Stimulated activated CD4-positive, alpha-beta T cell treated with anti-CD3 and anti-CD28 coated beads, Interleukin-4, amount 100 ng/mL, for 4 hours (primary cell): ENCODE measurements at places on chromosomes 5 and 9.

GRCh38 chr9:114460513-114461199, 44.6 kb downstream of the WHRN start:
- DNase-seq: no peak

- no peak for DNase-seq
These were observed 28.9 kb downstream of the FYB1 start for GRCh38 chr5:39190311-39191102.

GRCh38 chr5:177370488-177371119, 12.9 kb downstream of the RGS14 start:
- DNase-seq: peak; percentile 64

- no peak for DNase-seq
These were observed at the start of gene MCTP1 for GRCh38 chr5:95284572-95285408. MCTP1 (minus strand) TSS chr5:95285094.

DNA sequence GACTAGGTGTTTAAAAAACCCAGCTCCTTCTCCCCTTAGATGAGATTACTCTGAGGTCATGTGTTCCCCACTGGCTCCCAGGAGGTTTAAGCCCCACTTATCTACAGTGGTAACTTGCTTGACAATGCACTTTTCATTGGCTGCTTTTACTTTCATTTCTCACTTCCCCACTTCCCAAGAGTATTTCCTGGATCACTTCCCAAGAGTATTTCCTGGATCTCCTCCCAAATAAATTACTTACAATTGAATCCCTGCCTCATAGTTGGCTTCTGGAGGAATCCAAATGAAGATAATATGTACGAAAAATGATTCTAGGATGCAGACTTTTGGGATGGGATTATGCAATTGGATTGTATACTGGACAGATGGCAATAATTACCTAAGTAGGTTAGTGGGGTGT, 47.1 kb upstream of the CHSY3 start:
- DNase-seq: no peak

DNA sequence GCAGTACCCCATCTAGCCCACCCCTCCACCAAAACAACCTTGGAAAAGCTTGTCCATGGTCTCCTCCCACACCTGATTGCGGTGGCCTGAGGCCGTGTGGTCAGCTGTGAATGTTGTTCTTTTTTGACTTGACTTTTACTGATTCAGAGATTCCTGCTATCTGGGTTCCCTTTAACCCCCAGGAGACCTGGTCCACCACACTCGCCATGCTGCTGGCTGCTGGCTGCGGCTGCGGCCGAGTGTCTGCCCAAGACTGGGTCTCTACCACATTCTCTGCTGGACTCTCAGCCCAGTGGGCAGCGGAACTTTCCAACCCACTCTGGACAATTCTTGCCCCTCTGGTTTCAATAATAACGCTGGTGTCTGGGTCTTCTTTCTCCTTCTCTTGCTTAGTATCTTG, 28.4 kb downstream of the FGF1 start:
- no peak for DNase-seq

- no peak for DNase-seq
These were observed 9.9 kb upstream of the HAVCR1 start for GRCh38 chr5:157068785-157069184.

- DNase-seq: no peak
These were observed 605.4 kb downstream of the ISL1 start for GRCh38 chr5:51988634-51989033.

DNA sequence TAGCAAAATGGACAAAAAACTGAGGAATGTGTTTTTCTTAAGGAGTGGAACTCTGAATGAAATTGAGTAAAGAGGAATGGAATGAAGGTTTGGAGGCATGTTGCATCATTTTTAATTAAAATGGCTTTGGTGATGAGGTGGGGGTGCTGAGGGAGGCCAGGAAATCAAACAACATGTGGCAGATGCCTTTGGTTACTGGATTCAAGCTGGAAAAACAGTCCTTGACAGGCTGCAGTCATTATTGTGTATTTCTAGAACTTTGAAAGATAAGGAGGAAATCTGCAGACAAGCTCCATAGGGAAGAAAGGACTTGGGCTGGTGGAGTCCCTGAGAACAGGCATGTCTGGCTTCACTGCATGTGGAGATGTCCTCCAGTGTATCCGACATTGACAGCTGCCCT, 203.5 kb upstream of the HAPLN1 start:
- DNase-seq: no peak

- DNase-seq: no peak
These were observed 264.8 kb upstream of the BRINP1 start for GRCh38 chr9:119634006-119634405.

DNA sequence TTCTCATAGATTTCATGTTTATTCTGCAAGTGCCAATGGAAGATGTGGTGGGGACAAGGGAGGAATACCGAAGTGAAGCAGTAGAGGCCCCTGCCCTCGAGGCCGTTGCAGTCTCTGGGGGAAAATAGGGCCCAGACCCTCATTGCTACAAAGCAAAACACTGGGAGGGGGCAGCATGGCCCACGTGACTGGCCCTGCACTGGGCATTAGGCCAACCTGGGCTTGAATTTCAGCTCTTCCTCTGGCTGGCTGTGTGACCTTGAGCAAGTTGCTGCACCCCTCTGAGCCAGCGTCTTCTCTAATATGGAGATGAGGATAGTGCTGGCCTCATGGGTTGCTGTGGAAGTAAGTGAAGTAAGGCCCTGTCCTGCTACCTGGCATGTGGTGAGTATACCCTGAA, 709 bp upstream of the SYNPO start:
- DNase-seq: no peak

GRCh38 chr5:14895301-14895700, 23.7 kb upstream of the ANKH start:
- DNase-seq: no peak

DNA sequence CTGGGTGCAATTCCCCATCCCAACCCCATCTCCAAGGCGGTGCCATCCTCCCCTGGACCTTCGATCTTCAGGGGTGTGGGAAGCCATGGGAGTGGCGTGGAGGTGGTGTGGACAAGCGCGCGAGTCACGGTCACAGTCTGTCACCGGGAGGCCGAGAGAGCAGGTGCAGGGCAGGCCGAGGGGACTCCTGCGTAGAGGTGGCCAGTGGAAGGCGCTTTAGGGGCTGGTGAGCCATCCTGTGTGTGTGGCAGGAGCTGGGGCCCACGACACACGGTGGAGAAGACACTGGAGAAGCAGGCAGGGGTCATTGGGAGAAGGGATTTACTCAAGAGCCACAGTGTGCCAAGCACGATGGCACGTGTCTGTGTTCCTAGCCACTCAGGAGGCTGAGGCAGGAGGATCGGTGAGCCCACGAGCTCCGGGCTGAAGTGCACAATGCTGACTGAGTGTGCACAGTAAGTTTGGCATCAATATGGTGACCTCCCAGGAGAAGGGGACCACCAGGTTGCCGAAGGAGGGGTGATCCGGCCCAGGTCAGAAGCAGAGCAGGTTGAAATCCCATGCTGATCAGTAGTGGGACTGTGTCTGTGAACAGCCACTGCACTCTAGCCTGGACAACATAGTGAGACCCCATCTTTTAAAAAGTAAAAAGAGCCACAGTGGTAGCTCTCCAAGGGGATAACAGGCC, 145.1 kb upstream of the PHYKPL start:
- no peak for DNase-seq

DNA sequence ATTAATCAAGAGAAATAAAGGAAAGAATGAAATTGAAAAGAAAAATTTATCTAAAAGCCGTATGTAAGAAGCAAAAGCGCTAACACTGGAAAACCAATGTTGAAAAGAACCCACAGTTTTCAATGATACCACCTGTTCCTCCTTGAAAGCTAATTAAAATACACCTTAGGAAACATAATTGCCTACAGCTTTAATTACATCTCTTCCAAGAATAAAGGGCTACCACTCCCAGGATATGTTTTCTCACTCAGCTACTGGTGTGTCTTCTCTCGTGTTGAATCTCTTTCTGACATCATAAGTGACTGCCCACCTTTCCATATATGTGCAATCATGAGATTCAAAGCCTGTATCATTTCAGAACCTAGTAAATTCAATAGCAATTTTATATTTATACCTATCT, 880.6 kb upstream of the DMAC1 start:
- DNase-seq: no peak

DNA sequence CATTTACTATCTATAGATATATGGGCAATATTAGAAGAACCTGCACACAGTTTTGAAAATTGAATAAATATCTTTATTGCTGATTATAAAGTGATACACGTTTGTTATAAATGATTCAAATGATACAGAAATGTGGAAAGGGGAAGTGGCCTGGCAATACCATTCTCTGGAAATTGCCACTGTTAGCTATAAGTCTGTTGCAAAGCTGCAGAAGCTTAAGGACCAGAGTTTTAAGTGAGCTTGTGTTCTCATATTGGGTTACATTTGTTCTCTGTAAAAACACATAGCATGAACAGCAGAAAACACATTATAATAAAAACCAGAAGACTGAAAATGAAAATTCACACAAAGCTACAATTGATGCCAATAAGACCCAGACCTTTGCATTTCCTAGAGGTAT, 59.6 kb downstream of the RASGRF2 start:
- no peak for DNase-seq

- no peak for DNase-seq
These were observed 8.2 kb upstream of the RUFY1 start for GRCh38 chr5:179542170-179542569.

- no peak for DNase-seq
These were observed 456.8 kb upstream of the CDH6 start for GRCh38 chr5:30736669-30737068.

GRCh38 chr5:34771076-34771475, 67.9 kb upstream of the TTC23L start:
- no peak for DNase-seq

GRCh38 chr9:6833518-6834192, 75.9 kb downstream of the KDM4C start:
- DNase-seq: no peak

DNA sequence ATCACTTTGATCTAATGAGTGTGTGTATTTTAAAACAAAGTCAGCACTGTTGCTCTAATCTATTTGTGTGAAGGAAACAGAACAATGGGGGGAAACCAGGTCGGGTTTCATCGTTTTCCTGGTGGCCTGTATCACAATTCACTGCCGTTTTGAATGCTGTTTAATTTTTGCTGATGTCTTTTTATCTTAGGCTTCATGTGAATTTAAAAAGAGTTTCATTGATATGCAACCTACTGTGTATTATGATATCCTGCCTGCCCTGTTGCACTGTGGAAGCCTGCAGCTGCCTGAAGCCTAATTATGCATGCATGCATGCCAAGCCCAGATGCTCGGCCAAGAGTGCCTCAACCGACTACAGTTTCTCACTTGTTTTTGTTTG, 307.5 kb downstream of the ZNF608 start:
- no peak for DNase-seq

DNA sequence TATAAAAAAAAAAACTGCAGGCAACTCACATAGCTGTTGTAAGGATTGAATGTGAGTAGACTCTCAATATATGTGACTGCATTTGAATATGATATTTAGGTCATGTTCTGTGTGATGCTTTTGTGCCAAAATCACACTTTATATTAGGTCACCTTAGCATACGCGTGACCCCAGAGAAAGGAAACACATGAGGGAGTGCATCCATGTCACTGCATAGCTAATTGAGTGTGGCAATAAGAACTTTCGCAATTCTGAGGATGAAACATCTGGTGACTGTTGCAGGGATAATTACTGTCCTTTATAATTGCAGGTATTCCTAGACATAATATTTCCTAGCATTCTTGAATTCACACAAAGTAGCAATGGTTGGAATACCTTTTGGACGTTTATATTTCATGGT, 459.5 kb upstream of the KLF4 start:
- DNase-seq: no peak

DNA sequence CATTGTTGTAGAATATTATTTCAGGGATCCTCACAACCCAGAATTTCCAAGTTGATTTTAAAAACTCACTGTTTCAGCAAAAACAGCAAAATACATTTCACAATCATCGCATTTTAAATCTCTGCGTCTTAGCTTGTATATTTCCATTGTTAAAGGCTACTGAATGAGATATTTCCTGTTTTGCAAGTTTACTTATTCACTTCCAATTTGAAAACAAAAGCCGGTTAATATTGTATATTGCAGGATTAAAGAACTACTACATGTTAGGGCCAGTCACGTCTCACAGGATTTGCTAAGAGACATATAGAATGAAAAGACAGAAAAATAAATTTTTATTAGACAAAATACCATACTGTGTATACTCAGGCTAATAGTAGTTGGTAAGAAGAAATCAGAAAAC, 395.9 kb upstream of the CDH9 start:
- no peak for DNase-seq

DNA sequence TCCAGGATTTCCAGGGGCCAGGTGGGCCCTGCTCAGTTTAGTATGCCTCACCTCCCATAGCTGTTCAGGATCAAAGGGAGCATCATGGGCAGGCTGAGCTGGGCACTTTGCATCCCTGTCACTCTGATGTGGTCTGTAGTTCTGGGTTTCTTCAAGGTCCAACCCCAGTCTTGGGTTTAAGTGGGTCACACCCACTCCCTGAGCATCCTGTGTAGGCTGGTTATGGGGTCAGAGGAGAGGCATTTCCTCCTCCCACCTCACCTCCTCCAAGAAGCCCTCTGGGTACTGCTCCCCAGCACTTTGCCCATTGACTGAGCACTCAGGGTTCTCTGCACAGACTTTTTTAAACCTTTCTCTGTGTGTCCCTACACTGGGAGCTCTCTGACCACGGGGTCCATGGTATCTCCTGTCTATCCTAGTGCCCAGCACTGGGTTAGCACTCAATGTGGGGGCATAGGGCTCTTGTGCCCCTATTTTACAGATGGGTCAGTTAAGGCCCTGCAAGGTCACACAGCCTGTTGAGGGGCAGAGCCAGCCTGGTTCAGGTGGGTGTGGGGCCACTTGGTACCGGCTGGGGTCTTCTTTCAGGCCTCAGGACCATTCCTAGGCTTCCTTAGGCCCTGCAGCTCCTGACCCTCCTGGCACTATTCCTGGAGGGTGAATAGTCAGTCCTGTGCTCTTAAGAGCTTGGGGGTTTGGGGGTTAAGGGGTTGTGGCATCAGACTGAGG, 19.0 kb downstream of the CXXC5 start:
- no peak for DNase-seq

- no peak for DNase-seq
These were observed 95.0 kb downstream of the C5orf15 start for GRCh38 chr5:133873449-133873848.

DNA sequence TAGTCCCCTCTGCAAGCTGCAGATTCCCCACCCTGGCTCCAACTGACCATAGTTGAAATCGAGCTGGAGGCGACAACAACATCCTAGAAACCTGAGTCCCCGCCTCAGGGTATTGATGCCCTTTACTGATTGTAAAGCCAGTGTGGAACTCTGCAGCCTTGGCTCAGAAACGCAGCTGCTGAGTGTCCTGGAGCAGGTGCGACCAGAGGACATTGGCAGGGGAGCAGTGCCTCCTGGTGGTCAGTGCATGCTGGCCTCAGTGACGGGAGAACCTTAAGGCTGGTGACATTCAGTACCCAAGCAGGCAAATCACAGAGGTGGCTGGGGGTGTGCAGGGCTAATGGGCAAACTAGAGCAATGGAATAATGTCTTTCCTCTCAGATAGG, 20.4 kb upstream of the ZNF354B start:
- DNase-seq: peak; percentile 24

DNA sequence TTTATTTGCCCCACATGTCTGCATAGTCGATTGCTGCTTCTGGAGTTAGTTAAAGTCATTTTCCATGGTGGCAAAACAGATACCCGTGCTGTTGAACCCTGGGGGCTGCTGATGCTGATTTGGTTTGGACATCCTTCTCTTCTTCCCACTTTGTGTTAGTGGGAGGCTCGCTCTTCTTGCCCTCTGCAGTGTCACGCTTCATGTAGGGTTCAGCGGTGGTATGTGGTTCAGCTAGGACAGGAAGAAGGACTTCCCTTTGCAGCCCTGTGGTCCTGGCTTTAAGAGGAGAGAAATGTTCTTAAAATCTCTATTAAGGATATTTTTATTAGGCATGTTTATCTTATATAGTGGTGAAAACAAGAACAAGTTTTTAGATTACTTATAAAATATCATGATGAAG, 36.2 kb downstream of the SLC36A1 start:
- DNase-seq: no peak
